ENCODE measurements at places on chromosomes 6 and 20.

DNA sequence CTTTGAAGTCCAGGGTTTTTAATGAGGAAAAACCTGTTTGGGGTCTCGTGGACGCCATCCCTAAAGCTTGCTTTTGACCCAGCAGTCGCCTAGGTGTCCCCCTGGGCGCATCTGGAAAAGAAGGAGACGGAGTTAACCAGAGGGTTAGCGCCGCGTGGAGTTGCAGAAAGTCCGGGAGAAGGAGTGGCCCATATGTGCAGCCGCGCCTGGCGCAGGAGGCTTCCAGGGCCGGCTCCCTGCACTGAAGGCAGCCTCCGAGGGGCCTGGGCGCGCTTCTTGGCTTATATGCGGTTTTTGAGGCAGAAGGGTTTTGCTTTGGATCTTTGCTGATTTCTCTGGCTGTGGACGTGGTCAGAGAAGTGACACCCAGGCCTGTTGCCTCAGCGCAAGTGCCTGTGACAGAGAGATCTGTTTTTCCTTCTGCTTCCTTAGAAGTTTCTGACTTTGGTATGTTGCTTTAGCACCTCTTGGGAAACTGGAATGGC lies 987 bp downstream of the TMEM181 start:
- DNase-seq: no peak

DNA sequence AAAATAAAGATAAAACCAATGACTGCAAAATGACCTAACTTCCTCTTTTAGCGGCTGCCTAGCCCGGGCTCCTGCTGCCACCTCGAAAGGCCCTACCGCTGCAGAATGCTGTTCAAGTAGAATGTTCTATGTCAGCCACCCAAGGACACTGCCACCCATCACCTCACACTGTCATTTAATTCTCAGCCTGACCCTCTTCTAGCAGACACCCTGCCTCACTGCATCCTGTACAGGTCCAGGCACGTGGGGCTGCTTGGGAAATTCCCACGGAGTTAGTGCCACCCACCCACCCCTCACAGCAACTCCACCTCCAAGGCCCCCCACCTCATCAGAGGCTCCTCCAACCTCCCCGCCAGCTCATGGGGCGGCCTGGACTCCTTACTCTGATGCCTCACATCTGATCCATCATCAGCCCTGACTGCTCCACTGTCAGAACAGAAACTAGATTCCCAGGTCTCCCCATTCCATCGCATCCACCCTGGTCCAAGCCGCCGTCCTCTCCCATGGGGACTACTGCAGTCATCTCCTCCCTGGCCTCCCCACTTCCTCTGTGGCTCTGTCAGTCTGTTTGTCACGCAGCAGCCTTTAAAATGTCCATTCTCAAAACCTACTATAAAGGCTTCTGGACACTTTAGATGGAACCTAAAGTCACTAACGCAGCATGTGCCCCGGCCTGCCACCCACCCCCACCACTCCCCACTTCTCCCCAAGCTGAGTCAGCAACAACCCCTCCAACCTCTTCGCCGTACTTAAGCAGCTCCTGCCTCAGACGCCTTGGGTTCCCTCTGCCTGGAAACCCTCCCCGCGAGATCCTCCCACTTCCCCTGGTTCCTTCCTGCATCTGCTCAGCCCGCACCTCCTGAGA lies 17.0 kb downstream of the NFATC2 start:
- no peak for DNase-seq

DNA sequence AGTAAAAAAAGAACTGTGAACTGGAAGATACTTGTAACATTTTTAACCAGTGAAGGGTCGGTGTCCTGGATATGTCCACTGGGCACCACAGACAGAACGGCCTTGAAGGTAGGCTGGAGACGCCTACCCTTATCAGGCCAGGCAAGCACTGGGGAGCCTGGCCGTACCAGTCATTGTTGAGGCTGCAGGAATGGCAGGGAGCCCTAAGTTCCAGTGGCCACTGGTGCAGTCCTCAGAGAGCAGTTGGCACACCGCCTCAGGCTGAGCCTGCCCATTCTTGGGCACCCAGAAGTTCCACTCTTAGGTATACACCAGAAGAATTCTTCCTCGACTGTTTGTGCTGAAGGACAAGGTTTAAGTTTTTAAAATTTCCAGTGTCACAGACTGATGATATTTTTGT lies 20.5 kb downstream of the DNAJC5 start:
- DNase-seq: no peak

GRCh38 chr6:151675746-151676459 lies 131.6 kb upstream of the ESR1 start:
- peak; percentile 4 for DNase-seq

DNA sequence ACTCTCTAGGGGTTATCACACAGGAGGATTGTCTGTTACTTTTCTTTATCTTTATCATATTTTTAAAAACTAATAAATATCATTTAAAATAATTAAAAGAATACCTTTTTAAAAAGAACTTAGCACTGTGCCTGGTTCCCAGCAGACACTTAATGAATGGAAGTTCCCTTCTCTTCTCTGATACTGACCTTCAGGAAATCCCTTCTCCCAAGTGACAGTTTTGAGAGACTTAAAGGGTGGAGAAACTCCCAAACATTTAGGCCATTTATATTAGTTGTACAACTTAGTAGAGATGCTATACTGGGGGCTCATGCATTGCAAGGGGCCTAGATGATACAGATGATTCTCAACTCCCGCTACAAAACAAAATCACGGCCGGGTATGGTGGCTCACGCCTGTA lies 18.5 kb downstream of the MAP1LC3A start:
- no peak for DNase-seq

DNA sequence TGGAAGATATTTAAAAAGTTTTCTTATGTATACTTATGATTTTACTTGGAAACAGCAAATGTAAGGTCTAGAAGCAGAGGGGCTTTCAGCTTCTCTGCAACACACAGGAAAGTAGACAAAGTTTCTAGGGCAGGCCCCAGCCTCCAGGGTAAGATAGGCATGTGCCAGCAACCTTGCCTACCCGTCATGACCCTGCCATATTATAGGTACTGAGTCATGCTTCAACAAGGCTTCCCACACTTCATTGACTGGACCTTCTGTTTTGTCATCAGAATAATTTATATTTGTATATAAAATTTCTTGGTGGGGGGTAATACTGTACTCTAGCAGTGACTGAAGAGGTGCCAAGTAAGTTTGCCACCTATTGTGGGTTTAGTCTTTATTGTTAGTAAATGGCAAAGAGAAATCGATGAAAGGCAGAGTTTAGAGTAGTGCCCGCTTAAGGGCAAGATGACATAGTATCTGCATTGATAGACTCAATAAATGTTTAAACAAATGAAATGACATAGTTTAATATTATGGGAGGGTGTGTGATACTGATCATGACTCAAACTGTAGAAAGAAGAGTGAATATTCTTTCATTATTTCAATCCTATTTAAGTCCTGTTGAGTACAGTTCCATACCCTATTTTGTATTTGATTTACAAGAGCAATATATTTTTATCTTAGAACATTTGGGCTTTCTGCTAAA lies 95.6 kb downstream of the JARID2 start:
- no peak for DNase-seq

GRCh38 chr6:147906361-147906760 lies 397.9 kb downstream of the SAMD5 start:
- DNase-seq: no peak

DNA sequence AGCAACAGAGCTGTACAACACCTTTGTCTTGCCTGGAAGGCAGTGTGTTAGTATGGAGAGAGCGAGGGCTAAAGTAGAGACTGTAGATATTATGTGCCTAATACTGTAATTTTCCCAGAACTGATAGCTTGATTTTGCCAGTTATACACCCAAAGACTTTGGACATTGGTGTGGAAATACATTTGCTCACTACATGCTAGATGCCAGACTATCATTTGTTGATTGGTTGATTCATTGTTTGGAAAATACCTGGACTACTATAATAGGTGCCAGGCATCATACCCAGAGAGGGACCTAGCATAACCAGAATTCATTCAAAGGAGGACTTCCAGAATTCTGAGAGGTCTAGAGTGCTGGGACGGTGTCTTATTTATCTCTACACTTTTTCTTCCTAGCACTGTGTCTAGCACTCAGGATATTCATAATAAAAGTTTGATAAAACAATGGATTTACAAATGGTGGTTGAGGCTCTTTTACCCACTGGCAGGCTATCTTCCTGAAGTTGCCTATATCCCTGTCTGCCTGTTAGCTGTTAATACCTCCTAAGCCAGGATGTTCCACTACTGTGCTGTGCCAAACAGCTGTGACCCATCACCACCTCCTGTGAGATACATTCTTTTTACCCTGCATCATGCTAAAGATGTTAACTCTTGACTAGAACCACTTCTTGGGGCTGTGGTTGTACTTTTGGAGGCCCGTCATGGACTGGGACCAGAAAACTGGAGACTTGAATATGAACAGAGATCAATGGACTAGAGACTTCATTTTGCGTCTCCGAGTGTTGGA lies 72.2 kb upstream of the FUCA2 start:
- no peak for DNase-seq

DNA sequence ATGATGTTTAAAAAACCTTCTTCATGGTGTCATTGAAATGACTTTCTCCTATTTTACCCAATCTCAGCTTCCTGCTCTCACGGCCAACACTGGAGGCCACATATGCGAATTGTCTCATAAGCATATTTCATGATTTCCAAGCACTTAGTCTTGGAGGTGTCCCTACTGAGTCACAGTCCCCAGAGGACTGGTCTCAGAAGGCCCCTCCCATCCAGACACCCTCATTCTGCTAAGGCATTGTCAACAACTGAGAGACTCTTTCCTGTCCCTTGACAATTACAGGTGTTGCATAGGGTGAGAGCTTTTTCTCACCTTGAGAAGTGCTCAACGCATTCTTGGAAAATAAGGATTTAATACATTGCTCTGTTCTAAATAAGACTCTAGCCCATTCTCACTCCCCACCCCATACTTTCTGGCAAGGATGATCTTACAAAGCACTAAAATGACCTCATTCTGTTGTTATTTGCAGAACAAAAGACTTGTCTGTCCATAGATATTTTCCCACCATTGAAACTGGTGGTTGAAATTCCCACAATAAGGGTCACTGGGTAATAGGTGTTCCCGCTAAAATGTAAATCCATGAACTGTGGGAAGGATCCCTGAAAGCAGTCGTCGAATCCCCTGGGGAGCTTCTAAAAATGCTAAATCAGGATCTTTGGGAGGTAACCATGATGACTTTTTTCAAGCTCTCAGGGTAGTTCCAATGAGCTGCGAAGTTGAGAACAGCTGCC lies 32.3 kb upstream of the SLC22A23 start:
- no peak for DNase-seq

- no peak for DNase-seq
Observed at GRCh38 chr6:86016077-86016476, 373.4 kb upstream of the SYNCRIP start.

DNA sequence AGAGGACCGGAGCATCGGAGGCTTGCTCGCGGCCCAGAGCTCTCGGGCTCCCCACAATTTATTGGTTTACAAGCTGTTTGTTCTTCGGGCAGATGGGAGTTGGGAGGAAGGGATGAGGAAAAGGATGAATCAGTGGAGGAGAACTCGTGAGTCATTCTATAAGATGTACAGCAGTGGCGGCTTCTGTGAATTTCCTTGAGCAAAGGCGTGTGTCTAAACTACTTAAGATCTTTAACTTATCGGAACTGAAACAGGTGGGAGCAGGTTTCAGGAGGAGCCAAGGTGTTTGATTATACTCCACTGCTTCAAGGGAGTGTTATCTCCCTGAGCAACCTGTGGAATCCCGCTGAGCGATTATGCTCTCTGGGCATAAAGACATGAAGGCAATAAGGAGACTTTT lies 50.5 kb upstream of the IBTK start:
- DNase-seq: no peak

GRCh38 chr6:152100183-152100618 lies 292.7 kb downstream of the ESR1 start:
- no peak for DNase-seq

GRCh38 chr6:919500-919899 lies 226.6 kb upstream of the EXOC2 start:
- no peak for DNase-seq

DNA sequence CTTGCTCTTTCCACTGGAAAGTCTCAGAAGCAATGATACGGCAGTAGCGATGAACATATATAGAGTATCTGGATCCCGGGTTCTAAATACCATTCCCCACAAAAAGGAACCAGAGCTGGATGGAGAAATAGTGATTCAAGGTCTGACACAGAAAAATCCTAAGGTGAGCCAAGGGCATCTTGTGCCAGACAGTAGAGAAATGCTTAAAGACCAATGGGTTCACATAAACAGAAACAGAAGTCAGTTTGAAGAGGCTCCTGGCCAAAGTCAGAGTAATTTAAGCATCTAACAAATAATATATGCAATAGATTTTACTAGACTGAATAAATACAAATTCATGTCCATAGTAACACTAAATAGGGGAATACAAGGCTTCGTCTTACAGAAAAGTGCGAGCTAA lies 54.7 kb downstream of the RGS17 start:
- DNase-seq: no peak

- DNase-seq: no peak
Observed at GRCh38 chr6:132114201-132114825, 163.1 kb upstream of the CCN2 start.

- DNase-seq: no peak
Observed at GRCh38 chr6:41679696-41680095, 41.4 kb downstream of the MDFI start.

DNA sequence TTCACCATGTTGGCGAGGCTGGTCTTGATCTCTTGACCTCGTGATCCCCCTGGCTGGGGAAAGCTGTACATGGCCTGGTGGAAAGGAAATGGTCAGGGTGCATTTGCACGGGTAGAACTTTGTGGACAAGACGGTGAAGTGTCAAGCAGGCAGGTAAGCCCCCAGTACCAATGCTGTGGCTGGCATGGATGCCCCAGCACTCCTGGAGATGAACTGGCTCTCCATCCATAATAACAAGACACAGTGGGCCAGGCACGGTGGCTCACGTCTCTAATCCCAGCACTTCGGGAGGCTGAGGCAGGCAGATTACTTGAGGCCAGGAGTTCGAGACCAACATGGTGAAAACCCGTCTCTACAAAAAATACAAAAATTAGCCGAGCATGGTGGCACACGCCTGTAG lies 37.3 kb upstream of the TMEM181 start:
- DNase-seq: no peak

DNA sequence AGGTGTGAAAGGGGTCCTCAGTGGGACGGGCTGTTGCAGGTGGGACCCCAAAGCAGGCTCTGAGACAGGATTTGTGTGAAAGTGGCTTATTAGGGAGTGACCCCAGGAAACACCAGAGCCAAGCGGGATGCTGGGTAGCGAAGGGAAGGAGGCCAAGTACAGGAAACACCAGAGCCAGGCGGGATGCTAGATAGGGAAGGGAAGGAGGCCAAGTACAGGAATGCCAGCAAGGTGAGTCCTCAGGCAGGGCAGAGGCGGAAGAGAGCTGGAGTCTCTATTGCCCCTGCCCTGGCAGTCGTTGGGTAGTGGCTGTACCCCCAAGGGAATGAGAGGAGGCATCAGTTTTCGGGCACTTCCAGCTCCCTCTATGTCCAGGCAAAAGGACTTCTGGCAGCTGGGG lies 30.5 kb upstream of the TGM2 start:
- no peak for DNase-seq

GRCh38 chr6:3471711-3472110 lies 14.9 kb upstream of the SLC22A23 start:
- DNase-seq: no peak

GRCh38 chr6:31355583-31355948 lies 1.4 kb downstream of the HLA-B start:
- DNase-seq: no peak

All from stimulated activated CD8-positive, alpha-beta memory T cell treated with anti-CD3 and anti-CD28 coated beads, Interleukin-2, amount 100 ng/mL, for 1 hour (primary cell).